ENCODE measurements at places on chromosomes 2 and 18.

DNA sequence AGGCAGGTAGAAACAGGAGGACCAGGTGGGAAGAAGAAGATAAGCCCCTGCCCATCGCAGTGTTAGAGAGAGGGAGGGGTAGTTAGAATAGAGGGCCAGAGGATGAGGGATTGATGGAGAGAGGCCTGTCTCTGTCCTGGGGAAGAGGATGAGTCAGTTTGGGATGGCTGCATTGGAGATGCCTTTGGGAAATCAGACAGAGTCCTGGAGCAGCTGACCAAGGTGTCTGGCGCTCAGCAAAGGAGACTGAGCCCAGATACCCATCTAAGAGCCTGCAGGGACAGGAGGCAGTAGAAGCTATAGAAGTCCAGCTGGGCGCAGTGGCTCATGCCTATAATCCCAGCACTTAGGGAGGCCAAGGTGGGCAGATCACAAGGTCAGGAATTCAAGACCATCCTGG, 177.8 kb upstream of the HAAO start:
- no peak for DNase-seq

- DNase-seq, result no peak
Measured at GRCh38 chr2:189751080-189751658, 11.4 kb downstream of the OSGEPL1 start.

- DNase-seq, result no peak
Measured at GRCh38 chr18:1463981-1464380, 559.3 kb downstream of the ADCYAP1 start.

DNA sequence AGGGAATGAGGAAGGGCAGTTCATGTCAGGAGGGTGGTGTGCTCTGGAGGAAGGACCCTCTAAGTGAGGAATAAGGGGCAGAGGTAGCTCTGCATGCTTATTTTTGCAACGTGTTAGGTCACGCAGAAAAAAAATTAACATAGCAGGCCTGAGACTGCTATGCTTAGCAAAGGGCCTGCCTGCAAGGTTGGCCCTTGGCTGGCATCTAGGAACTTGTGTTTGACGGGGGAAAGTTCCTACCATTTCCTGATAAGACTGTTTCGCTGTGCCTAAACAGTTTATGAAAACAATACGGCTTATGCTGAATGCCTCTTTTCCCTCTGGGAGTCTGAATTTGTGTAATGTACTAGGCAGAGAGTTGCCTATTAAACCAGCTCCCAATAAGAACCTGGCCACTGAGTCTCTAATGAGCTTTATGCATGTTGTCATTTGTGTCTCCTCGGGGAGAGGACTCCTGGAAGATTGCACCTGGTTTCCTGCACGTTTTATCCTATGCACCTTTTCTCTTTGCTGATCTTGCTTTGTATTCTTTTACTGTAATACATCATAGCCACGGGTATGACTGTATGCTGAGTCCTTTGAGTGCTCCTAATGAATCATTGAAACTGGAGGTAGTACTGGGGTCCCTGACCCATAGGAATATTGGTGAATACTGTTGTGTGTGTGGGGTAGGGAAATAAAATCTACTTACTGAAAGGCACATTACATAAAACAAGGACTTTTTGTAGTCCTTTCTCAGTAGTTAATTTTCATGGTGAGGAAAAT, 169.0 kb downstream of the PRPF40A start:
- no peak for DNase-seq

DNA sequence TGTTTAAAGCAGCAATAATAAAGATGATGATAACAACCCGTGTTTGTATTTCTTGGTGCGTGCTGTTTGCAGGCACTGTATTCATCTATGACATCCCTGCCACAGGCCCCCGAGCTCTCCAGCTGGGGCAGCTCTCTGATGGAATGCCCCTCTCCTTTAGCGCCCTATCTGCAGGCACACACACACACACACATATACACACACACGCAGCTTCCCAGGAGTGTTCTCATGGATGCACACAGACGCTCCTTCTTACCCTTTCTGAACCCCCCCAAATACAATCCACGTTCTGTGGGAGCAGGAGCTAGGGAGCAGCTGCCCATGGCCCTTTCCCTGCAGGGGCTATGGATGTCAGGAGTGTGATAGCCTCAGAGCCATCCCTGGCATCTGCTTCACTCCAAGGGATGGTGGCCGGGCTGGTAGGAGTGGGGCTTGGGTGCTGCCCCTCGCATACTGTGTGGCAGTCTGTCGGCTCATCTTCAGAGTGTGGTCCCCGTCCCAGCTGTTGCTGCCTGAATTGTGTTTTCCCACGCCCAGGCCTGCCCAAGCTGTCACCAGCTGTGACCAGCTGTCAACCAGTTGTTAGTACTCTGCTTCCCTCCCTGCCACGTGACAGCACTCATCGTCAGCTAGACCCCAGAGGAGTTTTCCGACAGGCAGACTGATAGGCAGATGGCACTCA, 50.8 kb upstream of the MYCN start:
- DNase-seq, result no peak

DNA sequence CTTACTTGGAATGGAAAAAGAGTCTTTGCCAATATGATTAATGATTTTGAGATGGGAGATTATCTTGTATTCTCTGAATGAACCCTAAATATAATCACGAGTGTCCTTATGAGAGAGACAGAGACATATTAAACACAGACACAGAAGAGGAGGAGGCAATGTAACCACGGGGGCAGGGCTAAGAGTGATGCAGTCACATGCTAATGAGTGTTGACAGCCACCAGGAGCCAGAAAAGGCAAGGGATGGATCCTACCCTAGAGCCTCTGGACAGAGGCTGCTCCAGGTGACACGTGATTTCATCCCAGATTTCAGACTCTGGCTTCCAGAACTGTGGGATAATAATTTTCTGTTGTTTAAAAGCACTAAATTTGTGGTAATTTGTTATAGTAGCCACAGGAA, 679.6 kb downstream of the MBD2 start:
- DNase-seq, result no peak

- no peak for DNase-seq
Measured at GRCh38 chr18:48806551-48807261, 144.1 kb downstream of the SMAD7 start.

DNA sequence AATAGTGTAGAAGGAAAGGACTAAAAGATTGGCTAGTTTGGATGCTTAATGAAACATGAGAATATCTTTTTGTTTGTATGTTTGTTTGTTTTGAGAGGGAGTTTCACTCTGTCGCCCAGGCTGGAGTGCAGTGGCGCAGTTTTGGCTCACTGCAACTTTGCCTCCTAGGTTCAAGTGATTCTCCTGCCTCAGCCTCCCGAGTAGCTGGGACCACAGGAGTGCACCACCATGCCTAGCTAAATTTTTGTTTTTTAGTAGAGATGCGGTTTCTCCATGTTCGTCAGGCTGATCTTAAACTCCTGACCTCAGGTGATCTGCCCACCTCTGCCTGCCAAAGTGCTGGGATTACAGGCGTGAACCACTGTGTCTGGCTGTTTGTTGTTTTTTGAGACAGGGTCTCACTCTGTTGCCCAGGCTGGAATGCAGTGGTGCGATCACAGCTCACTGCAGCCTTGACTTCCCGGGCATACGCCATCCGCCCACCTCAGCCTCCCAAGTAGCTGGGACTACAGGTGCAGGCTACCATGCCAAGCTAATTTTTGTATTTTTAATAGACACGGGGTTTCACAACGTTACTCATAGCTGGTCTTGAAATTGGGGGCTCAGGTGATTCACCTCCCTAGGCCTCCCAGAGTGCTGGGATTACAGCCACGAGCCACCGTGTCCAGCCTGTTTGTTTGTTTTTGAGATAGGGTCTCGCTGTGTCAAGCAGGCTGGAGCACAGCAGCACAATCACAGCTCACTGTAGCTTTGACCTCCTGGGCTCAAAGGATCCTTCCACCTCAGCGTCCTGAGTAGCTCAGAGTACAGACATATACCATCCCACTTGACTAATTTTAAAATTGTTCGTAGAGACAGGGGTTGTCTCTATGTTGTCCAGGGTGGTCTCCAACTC, 209.2 kb downstream of the MYCN start:
- no peak for DNase-seq

DNA sequence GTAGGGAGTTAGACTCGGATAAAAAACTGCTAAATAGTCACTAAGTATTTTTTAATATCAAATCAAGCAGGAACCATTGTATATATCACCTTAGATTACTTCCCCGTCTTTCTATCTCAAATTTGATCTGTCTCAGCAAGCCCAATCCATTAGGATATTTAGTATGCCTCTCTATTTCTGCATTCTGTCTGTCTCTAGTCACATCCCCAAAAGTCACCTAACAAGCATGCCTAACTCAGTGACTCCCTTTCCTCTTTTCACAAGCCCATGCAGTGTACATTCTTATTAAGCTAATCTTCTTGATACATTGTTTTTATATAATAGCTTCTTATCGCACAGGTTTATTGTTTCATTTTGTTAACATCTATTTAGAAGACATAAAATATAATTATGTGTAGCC, 57.8 kb downstream of the PDE1A start:
- no peak for DNase-seq

DNA sequence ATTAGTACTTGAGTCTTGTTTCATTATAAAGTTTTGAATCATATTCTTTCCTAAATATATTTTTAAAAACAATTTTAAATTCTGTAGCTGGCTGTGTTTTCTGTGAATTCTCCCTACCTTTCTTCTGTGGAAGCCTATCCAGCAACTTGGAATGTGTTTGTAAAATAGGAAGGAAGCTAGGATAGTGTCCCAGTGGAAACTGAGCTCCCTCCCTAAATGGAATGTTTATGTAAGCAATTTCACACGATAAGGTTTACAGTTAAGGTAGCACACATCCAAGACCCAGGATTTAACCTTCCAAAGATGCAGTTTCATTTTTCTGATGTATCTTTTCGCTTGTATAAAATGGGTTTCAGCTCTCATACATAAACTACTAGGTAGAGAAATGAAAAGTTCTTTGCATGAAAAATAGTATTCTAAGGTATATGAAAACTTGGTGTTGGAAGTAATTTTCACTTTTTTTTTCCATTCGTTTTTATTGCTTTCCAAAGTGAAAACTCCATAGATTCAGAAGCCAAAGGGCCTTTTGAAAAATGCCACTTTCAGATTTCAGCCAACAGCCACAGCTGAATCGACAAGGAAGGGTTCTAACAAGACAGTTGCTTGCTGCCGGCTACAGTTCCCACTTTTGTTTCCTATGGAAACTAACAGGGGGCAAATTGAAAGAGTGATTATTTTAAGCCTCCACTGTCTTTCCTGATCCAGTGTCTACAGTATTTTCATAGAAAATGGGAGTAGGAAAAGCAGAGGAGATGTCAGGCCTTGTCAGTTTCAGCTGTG, 405.1 kb upstream of the POU3F3 start:
- DNase-seq, result no peak

- DNase-seq, result no peak
Measured at GRCh38 chr2:224157655-224158054, 118.6 kb upstream of the SERPINE2 start.

DNA sequence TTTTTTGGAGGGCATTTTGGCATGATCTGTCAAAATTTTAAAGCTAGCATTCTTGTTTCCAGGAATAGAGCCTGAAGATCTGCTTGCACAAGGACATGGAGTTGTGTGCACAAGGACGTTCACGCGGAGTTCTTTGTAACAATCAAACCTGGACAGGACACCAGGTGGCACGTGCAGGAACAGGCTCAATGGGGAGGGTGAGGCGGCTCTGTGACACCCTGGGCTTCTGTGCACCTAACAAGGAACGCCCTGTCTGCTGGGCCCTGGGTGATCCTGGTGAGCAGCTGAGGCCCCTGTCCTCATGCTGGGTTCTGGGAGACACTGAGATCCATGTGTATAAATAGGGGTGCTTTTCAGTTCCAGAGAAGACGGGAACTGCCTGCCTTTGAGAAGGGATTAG, 93.1 kb upstream of the PXDN start:
- DNase-seq, result no peak

DNA sequence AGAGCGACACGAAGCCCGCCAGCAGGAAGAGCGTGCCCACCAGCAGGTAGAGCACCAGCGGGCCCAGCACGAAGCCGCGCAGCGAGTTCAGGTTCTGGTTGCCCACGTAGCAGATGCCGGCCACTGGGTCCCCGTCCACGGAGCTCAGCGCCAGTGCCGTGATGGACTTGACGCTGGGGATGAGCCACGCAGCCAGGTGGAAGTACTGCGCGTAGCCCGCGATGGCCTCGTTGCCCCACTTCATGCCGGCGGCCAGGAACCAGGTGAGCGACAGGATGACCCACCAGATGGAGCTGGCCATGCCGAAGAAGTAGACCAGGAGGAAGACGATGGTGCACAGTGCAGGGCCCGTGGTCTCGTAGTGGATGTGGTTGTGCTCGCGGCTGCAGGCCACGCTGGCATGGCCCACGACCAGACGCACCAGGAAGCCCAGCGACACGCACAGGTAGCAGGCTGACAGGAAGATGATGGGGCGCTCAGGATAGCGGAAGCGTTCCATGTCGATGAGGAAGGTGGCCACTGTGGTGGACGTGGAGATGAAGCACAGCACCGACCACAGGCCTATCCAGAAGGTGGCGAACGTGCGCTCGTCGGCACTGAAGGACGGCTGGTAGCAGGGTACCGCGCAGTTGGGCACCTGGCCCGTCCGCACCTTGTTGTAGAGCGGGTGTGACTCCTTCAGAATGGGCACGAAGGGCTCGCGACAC, 2.1 kb downstream of the FZD5 start:
- DNase-seq, result no peak

DNA sequence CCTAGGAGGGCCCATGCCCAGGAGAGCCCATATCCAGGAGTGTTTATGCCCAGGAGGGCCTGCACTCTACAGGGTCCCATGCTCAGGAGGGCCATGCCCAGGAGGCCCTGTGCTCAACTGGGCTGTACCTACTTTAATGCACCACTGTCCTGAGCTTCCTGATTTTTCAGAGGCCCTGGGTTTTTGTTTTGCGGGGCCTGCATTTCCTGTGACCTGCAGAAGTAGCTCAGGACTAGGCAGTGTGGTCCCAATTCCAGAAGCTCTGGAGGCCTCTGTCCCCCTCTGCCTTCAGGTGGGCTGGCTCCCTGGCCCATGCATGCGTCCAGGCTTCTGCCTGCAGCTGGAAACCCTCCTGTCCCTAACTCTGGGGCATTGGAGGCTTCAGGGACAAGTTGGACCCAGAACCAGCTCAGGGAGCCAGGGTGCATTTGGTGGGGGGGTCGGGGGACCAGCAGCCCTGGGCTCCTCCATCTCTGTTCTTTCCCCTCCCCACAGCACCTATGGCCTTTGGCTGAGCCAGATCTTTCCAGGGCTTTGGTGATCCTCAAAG, 10.8 kb downstream of the GPR35 start:
- DNase-seq, result no peak

GRCh38 chr18:12968619-12969018, 20.8 kb downstream of the SEH1L start:
- no peak for DNase-seq

DNA sequence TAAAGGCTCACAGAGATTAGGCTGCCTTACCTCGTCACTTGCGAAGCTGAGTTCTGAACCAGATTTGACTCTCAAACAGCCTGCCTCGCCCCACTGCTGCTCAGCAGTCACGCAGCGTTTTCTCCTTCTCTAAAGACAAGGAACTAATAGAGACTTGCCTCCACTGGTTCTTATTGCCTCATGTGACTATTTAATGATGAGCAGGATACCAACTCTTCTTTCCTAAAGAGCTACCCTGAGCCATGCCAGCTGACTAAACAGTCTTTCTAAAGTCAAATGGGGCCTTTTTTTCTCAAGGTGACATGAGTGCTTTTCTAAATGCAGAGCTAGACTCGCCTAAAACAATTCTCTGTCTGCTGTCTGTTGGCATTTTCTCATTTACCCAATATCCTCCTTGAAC, 147.5 kb downstream of the NCKAP5 start:
- DNase-seq, result no peak

GRCh38 chr18:12155996-12156395, 62.4 kb downstream of the ANKRD62 start:
- DNase-seq, result no peak

- no peak for DNase-seq
Measured at GRCh38 chr2:105803773-105804172, 59.1 kb downstream of the NCK2 start.

GRCh38 chr2:88639865-88640264, 12.6 kb upstream of the EIF2AK3 start:
- no peak for DNase-seq

All from stimulated activated CD8-positive, alpha-beta memory T cell treated with anti-CD3 and anti-CD28 coated beads, Interleukin-12 subunit alpha, Interleukin-12 subunit beta, amount 100 ng/mL, for 4 hours (primary cell).